Stomach (tissue), 19 donors: ENCODE measurements at places on chromosomes 5 and 9. TPM values are rescaled to one million over a fixed set of nuclear protein-coding genes. Genes with fewer than 3 reads are reported as not detected.

The IL17B gene
- 5.6 TPM for polyA plus RNA-seq

- DNase-seq = no peak
- no peaks in the 10 kb centered on the region for H3K27me3 ChIP-seq
- no peak overlapping the region for H3K4me3 ChIP-seq
- H3K4me1 ChIP-seq = no peaks in the 10 kb centered on the region
- H3K27ac ChIP-seq = no peak overlapping the region
Observed at GRCh38 chr9:99787556-99787955, 34.1 kb upstream of the NR4A3 start.

DNA sequence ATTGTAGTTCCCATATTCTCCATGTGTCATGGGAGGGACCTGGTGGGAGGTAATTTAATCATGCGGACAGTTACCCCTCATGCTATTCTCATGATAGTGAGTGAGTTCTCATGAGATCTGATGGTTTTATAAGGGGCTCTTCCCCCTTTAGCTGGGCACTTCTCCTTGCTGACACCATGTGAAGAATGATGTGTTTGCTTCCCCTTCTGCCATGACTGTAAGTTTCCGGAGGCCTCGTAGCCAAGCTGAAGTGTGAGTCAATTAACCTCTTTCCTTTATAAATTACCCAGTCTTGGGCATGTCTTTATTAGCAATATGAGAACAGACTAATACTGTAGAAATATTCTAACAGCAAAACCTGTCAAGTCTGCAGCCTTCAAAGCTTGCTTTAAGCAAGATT lies 293.2 kb downstream of the CTNND2 start:
- no peaks in the 10 kb centered on the region for H3K36me3 ChIP-seq
- no peak overlapping the region for H3K4me3 ChIP-seq
- no peaks in the 10 kb centered on the region for H3K27me3 ChIP-seq
- H3K4me1 ChIP-seq = no peaks in the 10 kb centered on the region

GRCh38 chr9:112955550-112955949 lies 56.4 kb downstream of the ZNF883 start:
- no peak overlapping the region for H3K27ac ChIP-seq
- no peaks in the 10 kb centered on the region for H3K4me1 ChIP-seq
- no peak overlapping the region for H3K4me3 ChIP-seq
- H3K36me3 ChIP-seq = no peaks in the 10 kb centered on the region
- no peaks in the 10 kb centered on the region for H3K27me3 ChIP-seq

GRCh38 chr5:83025690-83026478 lies 51.3 kb downstream of the TMEM167A start:
- no peaks in the 10 kb centered on the region for H3K36me3 ChIP-seq
- no peak overlapping the region for H3K4me3 ChIP-seq
- no peak overlapping the region for H3K27ac ChIP-seq
- no peaks in the 10 kb centered on the region for H3K4me1 ChIP-seq
- H3K27me3 ChIP-seq = no peaks in the 10 kb centered on the region
